Stimulated activated CD4-positive, alpha-beta T cell treated with anti-CD3 and anti-CD28 coated beads, Interleukin-15, amount 100 ng/mL, for 1 hour (primary cell): ENCODE measurements at places on chromosomes 2 and 18.

- no peak for DNase-seq
Observed at GRCh38 chr18:48770243-48770642, 180.5 kb downstream of the SMAD7 start.

DNA sequence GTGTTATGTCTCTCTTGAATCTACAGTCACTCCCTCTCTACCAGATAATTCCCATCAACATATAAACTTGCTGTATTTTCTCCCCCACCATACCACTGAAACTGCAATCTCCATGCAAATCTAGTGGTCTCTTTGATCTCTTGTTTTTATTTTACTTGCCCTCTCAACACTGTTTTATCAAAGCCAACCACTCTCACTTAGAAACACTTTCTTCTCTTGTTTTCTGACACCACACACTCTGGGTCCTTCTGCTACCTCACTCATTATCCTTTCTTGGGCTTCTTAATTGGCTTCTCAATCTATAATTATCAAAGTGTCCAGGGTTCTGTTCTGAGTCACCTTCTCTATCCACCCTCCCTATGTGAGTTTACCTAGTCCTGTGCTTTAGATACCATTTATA lies 2.0 kb upstream of the MCFD2 start:
- no peak for DNase-seq

DNA sequence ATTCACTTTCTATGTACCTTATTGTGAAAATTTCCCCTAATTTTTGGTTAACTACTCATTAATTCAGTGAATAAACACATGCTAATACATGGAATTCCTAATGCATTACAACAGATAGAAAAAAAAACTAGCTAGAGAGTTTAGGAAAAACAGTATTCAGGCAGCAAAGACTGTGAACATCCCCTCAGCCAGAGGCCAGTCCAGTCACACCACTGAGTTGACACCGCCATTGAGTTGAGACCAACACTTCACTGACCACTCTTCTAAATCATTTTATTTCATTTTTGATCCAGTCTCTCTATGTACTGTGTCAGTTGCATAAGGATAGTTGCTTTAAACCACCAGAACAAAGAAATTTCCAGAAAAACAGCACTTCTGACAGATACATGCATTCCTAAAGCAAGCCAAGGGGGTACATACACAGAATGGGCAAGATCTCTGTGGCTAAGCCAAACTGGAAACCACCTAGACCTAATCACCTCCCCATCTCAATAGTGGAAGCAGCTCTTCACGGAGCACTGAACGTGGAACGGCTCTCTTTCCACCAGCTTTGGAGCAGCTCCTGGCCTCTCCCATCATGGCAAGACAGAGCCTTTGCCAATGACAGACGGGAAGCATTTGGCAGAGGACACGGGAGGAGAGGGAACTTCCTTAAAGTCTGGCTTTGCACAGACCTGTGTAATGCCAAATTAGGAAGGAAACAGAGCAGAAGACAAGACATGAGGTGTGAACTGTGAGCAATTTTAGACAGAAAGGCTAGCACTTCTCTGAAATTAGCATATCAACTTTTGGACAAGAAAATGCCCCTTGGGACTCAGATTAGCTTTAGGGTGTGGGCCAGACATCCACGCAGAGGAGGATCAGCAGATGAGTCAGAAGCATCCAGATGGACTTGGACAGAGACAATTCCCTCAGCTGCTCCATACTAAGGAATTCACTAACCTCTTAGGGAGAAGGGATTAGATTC lies 36.4 kb downstream of the CACNB4 start:
- no peak for DNase-seq

- DNase-seq, result peak; percentile 44
Observed at GRCh38 chr18:77067291-77068061, 65.1 kb downstream of the MBP start.

DNA sequence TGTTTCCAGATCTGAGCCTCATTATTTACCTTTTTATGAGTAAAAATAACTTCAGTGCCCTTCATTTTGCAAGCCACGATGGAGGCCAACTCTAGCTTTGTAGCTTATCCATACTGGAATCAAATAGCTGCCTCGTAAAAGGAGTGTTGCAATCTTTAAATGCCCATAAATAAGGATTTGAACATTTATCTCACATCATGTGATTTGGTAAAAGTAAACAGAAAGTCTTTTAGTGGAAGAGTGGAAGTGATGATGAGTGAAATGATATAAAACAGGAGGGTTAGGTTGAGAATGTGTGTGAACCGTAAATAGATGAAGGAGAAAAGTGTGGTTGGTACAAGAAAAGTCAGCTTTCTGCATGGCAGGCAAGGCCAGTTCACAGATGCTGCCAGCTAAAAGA lies 348.9 kb downstream of the OSR1 start:
- no peak for DNase-seq

DNA sequence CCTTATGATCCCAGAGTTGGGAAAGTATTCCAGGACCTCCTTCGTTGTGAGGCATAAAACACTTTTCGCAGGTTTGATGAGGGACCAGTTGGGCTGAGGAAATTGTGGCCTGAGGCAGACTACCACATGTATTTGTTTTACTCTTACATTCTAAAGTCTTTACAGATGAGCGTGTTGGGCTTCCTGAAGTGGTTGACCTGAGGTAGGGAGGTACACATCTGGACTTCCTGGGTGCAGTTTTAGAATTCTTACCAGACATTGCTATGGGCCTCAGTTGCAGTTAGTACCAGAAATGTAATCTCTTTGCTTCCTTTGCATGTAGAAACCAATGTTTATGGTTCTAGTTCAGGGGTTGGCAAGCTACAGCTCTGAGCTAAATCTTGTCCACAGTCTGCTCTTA lies 48.7 kb downstream of the COA5 start:
- DNase-seq, result no peak

DNA sequence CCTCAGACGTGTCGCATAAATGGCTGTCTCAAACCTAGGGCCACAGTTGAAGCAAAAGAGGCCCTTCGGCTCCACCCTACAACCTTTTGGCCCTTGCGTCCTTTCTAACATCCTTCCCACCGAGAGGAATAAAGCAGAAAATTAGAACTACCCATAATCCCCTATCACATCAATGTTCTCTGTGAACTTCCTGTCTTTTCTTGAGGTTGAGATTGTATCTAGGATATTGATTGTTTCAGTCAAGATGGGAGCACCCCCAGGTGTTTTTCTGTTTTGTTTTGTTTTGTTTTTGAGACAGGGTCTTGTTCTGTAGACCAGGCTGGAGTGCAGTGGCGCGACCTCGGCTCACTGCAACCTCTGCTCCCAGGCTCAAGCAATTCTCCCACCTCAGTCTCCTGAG lies 23.6 kb downstream of the INPP5D start:
- no peak for DNase-seq
